ENCODE measurements at places on chromosomes 11 and 22. TPM values are rescaled to one million over a fixed set of nuclear protein-coding genes. Genes with fewer than 3 reads are reported as not detected.
A peak's percentile ranks its signal among the peaks of the same experiment; 100 is the strongest.

DNA sequence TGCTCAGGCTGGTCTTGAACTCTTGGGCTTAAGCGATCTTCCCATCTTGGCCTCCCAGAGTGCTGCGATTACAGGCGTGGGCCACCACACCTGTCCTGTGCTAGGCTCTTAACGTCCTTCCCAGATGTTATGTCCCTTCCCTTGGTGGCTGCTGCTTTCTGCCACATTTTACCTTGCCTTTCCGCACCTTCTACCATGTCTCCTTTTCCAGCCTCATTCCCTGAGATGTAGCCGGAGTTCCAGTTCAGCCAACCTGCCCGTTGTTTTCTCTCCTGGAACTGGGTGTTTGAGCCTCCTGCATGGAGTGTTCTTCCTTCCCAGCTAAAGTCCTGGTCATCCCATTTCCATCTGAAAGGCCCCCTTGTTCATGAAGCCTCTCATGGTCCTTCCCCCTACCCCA, 95.3 kb downstream of the PTPRJ start:
- no peak for DNase-seq

GRCh38 chr11:35354644-35355043, 64.7 kb downstream of the SLC1A2 start:
- DNase-seq = no peak

The RBMXL2 gene
- total RNA-seq = 0.12 TPM

GRCh38 chr11:87263979-87264378, 226.2 kb downstream of the TMEM135 start:
- no peak for DNase-seq

- no peak for DNase-seq
Measured at GRCh38 chr11:97454988-97455387, 1065.2 kb downstream of the JRKL start.

The VPREB3 gene
- 2.4 TPM for total RNA-seq

- DNase-seq = no peak
Measured at GRCh38 chr22:28703436-28703835, 23.8 kb upstream of the TTC28 start.

The TRIM49 gene
- total RNA-seq = not detected

DNA sequence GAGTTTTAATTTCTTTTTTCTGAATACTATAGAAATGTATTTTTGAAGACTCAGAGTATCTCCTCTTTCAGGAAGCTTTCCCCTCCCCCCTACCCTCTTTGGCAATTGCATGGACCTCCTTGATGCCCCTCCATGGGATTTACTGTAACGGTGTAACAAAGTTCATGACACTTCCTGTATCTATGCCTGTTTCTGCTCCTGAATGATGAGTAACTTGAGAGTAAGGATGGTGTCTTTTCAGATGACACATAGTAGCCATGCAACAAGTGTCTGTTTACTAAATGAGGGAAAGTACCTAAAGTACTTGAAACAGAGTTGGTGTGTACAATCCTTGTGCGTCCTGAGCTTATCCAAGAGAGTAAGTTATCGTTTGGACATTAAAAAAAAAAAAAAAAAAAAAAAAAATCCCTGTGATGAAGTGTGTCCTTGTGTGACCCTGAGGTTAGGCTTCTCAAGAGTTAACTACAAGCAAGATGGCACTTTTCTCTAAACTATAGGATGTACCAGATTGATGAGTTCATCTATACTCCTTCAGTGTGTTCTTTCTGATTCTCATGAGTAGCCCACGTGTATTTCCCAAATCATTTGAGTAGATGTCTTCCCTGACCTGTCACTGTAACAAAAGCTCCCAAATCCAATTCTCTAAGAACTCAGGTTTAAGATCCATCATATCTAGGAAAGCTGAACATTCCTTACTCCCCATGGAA, 7.4 kb downstream of the ETS1 start:
- DNase-seq = no peak

GRCh38 chr11:77049026-77049425, 14.8 kb downstream of the B3GNT6 start:
- no peak for DNase-seq

DNA sequence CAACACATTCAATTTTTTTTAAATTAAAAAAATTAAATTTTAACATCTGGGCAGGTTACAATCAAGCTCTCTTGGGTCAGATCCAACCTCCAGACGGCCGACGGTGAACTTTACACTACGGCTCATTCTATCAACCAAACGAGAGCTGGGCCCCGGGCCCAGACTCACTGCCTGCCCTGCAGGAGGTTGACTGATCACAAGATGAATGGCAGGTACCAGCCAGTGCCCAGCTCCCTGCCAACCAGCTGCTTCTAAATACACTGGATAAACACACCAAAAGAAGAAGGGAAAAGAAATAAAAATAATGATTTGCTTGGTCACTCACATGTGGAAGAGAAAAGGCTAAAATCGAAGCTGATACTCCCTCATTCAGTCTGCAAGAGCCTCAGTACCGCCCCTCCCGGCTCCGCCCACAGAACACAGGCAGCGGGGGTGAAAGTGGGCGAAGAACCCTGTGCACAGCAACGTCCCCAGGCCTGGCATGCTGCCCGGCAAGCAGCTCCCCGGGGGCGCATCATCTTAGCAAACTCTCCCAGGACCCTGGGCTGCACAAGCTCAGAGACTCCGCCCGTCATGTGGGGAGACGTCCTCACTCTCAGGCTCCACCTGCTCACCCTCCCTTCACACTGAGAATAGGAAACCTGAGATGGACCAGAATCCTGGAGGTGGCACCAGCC, 303.4 kb downstream of the SHANK2 start:
- no peak for DNase-seq

The OR4C13 gene
- total RNA-seq = not detected

The RIMBP3C gene
- 0.15 TPM for total RNA-seq

- DNase-seq = no peak
Measured at GRCh38 chr11:70510571-70510970, 112.2 kb downstream of the CTTN start.

The OPCML gene
- not detected for total RNA-seq

The P2RX3 gene
- total RNA-seq = not detected

- DNase-seq = no peak
Measured at GRCh38 chr11:125275905-125276618, 111.5 kb downstream of the PKNOX2 start.

The RASL10A gene
- total RNA-seq = 0.96 TPM

GRCh38 chr11:131925829-131926228, 555.4 kb downstream of the NTM start:
- no peak for DNase-seq

DNA sequence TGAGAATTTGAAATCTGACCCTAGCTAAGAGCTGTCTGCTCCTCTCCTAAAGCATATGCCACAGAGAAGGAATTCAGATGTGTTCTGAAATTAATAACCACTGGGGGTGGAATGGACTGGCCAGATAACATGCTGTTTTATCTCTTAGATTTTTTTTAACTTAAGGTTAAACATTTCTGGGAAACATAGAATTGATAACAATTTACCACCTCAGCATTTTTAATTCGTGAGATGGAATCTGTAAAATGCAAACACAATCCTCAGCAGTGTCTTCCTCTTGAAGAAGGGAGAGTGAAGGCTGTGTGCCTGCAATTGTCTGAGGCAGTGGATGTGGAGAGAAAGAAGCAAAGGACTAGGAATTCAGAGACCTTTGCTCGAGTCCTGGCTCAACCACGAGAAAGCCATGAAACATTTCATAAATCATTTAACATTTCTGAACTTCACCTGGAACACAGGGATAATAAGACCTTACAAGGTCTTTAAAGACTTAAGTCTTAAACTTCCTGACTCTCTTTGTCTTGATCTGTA, at the start of gene SLC5A12:
TSS of gene SLC5A12 (minus strand) at position 113 of the 528 bp plus-strand sequence. CDS start 346 bp downstream, outside the sequence.
- DNase-seq = no peak

DNA sequence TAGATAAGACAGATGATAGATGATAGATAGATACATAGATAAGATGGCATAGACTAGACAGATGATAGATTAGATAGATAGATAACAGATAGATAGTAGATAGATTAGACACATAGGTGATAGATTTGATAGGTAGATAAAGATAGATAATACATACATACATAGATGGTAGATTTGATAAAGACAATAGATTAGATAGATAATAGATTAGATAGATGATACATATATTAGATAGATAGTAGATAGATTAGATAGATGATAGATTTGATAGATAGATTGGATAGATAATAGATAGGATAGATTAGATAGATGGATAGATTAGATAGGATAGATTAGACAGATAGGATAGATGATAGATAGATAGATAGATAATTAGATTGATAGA, 327.6 kb downstream of the BRD1 start:
- no peak for DNase-seq

GRCh38 chr22:45540122-45540521, 37.4 kb downstream of the FBLN1 start:
- no peak for DNase-seq

GRCh38 chr11:126048197-126048596, 14.5 kb downstream of the CDON start:
- DNase-seq = no peak

- DNase-seq = no peak
Measured at GRCh38 chr11:110297726-110298300, 1.4 kb upstream of the RDX start.

DNA sequence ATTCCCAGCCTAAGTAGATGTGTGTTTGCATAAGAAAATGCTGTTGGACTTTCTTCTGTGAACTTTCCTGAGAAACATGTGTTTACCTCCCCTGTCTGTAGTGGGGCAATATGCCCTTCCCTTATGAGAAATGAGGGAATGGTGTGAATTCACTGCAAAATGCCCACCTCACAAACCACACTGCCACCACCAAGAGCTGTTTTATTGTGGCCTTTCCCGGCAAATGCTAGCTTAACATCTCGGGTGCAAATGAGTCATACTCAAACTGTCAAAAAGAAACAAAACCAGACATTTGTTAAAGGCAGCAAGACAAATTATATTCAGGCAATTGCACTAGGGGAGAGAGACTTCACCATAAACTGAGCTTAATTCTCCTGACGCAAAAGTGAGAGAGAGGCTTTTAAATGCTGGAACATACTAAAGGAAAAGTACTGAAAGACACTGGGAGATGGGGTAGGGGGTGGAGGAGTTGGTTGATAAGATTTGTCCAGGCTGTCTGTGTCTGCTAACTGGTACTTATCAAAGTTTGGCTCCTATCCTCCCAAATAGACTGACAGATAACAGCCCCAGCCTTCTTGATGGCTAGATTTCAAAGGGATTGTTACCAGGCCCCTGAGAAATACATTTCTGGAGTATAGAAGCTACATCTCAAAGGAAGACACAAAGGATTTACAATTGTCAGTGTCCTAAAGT, 70.9 kb upstream of the OR5AK2 start:
- no peak for DNase-seq

The PTDSS2 gene
- 40.1 TPM for total RNA-seq

- DNase-seq = no peak
Measured at GRCh38 chr11:67530282-67530592, 7.0 kb upstream of the CABP2 start.

DNA sequence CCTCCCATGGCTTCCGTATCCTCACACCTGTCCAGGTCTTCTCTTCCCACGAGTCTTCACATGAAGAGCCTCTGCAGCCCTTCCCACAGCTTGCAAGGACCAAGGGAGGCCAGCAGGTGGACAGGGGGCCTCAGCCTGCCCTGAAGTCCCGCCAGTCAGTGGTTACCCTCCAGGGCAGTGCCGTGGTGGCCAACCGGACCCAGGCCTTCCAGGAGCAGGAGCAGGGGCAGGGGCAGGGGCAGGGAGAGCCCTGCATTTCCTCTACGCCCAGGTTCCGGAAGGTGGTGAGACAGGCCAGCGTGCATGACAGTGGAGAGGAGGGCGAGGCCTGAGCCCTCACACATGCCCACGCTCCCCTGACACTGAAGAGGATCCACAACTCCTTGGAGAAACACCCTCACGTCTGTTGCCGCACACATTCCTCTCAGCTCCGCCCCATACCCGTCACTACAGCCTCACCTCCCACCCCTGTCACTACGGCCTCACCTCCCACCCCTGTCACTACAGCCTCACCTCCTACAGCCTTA, 8.3 kb downstream of the SSH3 start:
- DNase-seq = no peak

- no peak for DNase-seq
Measured at GRCh38 chr11:99739464-99740089, 718.8 kb downstream of the CNTN5 start.

The JAML gene
- total RNA-seq = 0.30 TPM

- no peak for DNase-seq
Measured at GRCh38 chr11:47179655-47179991, 2.9 kb upstream of the ARFGAP2 start.

The SMDT1 gene
- 51.9 TPM for total RNA-seq

- DNase-seq = no peak
Measured at GRCh38 chr22:50367778-50368500, 24.8 kb downstream of the PPP6R2 start.

DNA sequence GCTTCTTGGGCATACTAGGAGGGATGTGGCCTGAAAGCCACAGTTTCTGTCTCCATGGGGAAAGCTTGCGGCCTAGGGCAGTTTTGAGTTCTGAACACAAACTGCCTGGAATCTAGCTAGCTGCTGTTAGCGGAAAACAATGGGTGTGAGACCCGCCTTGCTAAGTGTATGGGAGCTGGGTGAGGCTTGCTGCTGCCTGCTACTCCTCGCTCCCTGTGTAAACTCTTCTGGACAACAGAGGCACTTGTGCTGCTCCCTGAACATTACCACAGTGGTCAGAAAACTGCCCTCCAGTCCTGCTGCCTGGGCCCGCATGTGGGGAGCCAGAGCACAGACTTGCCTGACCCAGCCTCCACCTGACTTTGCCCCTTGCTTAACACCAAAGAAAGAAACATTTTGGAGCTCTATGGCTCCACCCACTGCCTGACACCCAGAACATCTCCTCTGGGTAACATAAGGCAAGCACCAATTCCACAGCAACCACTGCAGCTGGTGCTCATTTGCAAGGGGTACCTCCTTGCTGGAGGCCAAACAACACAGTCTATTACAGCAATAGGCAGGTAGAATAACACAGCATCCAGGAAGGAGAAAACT, 766.3 kb upstream of the RAG2 start:
- no peak for DNase-seq

The SHANK3 gene
- total RNA-seq = 16.0 TPM

The CENATAC gene
- 28.9 TPM for total RNA-seq

The SYT8 gene
- 1.0 TPM for total RNA-seq

DNA sequence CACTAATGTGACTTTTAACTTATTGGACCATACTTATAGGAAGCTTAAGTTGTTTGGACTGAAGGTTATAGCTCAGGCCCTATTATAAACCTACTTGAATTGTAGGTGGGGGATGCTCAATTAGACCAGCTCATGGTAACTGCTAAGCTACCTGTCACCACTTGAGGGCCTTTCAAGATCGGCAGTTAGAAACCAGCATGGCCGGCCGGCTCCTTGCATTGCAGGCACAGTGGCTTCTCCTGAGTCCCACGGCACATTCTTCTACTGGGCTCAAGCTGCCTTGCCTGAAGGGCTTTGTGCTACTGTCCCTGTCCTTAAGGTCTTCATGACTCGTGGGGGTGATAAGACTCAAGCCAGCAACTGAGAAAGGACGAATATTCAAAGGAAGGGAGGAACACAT, 70.8 kb downstream of the TBC1D22A start:
- peak; percentile 23 for DNase-seq

DNA sequence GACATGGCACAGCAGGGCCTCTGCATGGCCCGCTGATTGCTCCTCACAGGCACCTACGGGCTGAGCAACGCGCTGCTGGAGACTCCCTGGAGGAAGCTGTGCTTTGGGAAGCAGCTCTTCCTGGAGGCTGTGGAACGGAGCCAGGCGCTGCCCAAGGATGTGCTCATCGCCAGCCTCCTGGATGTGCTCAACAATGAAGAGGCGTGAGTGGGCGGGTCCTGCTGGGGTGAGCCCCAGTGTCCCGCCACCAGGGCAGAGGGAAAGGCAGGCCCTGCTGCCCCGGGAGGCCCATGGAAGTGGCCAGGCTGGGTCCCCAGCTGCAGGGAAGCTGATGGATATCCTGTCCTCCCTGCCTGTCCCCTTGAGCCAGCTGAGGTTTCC, 18.6 kb upstream of the DGCR8 start:
- DNase-seq = no peak
